ENCODE measurements at places on chromosomes 3 and 15. TPM values are rescaled to one million over a fixed set of nuclear protein-coding genes. Genes with fewer than 3 reads are reported as not detected.

DNA sequence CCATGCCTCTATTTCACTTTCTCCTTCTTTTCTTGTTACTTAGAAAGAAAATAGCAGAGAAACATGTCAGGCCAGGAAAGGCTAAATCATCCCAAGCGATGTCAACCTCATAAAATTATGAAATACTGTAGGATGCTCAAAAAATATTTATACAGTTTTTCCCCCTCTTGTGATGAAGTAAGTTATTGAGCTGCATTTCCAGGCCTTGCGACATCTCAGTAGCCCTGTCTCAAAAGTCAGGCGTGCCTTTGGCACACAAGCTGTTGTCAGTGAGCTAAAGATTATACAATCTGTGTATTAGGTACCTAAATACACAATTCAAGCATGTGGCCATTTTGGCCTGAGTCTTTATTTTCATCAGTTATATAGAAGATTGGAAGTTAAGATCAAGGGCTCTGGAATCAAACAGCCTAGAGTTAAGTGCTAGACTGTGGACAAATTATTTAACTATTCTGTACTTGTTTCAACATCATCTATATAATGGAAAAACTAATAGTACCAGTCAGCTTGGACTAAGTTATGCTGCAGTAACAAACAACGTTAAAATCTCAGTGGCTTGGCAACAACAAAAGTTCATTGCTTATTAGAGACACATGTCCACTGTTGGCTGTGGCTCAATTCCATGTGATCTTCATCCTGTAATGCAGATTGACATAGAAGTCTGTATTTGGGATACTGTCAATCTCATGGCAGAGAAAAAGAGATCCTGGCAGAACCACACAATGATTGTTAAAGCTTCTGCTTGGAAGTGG lies 406.4 kb upstream of the PROK2 start:
- no peak for DNase-seq

Gene ILDR1
- total RNA-seq, result 27.6 TPM

GRCh38 chr3:170477395-170477794 lies 58.7 kb downstream of the CLDN11 start:
- no peak for DNase-seq

- no peak for DNase-seq
Measured at GRCh38 chr3:16900779-16901440, 16.2 kb downstream of the PLCL2 start.

- no peak for DNase-seq
Measured at GRCh38 chr3:156687023-156687422, 12.6 kb downstream of the TIPARP start.

Gene ZNF35
- 7.1 TPM for total RNA-seq

Gene HCN4
- 0.12 TPM for total RNA-seq

Gene CNTN6
- not detected for total RNA-seq

Gene CSK
- total RNA-seq, result 84.8 TPM

GRCh38 chr3:112980080-112980479 lies 5.2 kb upstream of the CD200R1 start:
- no peak for DNase-seq

Gene LNP1
- total RNA-seq, result 1.1 TPM

DNA sequence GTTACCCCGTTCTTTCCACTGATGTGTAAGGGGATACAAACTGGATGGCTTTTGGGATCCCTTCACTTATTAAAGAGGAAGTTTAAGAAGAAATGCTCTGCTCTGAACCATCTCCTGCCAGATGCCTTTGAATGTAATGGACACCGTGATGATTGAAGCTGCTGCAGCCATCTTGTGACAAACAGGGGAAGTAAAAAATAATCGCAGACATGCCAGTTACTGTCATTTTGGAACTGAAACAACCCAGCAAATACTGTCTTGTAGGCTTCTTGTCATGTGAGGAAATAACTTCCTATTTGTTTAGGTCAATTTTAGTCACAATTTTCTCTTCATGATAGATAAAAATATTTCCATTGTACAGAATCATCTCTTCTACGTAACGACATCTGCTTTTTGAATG lies 224.0 kb downstream of the CHL1 start:
- no peak for DNase-seq

Gene COL7A1
- 5.7 TPM for total RNA-seq

DNA sequence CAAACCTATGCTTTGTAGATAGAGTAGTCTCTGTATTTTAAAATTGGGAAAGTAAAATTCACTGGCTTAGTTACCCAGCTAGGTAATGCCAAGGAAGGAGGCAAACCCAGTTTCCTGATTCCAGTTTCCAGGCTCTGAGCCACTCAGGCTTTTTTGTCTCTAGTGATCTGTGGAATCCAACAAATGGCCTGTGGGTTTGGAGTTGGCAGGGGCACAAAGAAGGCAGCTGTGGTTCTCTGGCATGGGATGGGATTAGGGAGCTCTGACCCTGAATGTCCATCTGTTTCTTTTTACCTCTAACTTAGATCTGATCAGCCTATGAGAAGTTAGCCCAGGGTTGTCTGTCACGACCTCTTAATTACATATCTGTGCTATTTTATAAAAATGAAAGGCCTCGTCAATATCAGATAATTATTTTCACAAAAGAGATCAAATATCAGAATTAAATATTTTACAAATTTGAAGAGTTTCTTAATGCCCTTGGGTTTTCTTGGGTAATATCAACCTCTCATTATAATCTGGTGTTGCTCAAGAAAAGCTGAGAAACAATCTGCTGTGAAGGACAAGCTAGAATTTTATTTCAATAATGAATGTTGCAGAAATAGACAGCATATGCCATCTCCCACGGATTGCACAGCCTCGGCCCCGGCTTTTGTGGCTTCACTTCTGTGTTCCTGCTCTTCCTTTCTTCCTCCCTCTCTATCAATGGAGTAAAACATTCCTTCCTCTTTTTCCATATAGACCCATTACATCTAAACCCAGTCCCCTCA lies 63.7 kb upstream of the DAZL start:
- DNase-seq, result no peak

Gene DIS3L
- 20.1 TPM for total RNA-seq

GRCh38 chr3:177105623-177106022 lies 91.7 kb downstream of the TBL1XR1 start:
- no peak for DNase-seq

DNA sequence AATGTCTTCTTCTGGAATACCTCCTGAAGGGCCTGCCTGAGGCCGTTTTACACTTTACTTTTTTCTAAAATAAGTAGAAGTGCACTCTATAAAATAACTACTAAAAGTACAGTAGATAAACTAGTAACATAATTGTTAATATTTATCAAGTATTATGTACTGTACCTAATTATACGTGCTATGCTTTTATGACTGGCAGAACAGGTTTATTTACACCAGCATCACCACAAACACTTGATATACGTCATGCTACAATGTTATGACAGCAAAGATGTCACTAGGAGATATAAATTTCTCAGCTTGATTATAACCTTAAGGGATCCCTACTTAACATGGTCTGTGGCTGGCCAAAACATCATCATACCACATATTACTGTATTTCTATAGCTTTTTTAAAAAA lies 29.4 kb downstream of the DLG1 start:
- no peak for DNase-seq

Gene PLA2G4D
- 0.18 TPM for total RNA-seq

- DNase-seq, result no peak
Measured at GRCh38 chr15:59281699-59282098, 75.1 kb downstream of the LDHAL6B start.

Gene GP9
- 0.39 TPM for total RNA-seq

- no peak for DNase-seq
Measured at GRCh38 chr15:99645951-99646350, 80.2 kb downstream of the MEF2A start.

DNA sequence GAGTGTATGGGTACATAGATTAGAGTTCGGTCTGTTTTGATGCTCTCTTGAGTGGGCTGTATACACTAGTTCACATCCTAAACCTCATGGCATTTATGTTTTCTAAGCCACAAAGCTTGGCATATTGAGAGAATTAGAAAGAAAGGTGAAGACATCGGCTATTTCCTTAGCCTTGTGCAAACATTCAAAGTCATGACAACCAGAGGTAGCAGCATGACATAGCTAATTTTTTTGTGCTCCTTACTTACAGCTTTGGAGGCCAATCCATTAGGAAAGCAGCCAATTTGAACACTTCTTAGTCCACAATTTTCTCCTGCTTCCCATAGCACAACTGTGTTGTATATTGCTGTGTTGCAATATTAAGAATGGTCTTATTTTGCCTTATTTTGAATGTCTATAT lies 21.5 kb upstream of the AADAC start:
- no peak for DNase-seq

DNA sequence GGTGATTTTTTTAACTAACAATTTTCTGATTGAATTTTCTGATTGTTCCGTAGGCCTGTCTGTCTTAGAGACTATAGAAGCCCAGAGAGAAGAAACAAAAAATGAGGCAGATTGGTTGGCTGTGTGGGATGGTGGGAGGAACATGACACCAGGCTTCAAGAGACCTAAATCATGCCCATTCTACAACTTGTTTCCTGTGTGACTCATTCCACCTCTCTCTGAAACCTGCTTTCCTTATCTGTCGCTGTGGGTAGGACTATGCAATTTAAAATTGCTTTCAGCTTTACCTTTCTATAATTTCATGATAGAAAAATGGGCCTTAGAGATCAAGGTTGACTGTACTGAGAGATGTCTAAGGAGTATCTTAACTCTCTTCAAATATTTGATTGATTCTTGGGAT lies 44.5 kb downstream of the OXNAD1 start:
- DNase-seq, result no peak

DNA sequence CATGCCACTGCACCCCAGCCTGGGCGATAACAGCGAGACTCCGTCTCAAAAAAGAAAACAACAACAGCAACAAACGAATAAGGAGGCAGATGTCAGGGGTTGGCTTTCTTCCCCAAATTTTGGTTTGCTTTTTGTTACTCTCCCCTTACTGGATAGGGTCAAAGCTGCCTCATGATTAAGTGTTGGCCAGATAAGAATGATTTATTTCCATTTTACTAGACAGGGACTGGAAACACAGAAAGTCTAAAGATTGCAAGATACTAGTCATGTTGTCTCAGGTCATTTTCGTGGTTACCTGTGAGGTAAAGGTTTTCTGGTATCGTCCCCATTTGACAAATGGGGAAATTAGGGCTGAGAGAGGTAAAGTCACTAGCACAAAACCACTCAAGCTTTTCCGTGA lies 18.6 kb upstream of the ETV5 start:
- DNase-seq, result no peak

DNA sequence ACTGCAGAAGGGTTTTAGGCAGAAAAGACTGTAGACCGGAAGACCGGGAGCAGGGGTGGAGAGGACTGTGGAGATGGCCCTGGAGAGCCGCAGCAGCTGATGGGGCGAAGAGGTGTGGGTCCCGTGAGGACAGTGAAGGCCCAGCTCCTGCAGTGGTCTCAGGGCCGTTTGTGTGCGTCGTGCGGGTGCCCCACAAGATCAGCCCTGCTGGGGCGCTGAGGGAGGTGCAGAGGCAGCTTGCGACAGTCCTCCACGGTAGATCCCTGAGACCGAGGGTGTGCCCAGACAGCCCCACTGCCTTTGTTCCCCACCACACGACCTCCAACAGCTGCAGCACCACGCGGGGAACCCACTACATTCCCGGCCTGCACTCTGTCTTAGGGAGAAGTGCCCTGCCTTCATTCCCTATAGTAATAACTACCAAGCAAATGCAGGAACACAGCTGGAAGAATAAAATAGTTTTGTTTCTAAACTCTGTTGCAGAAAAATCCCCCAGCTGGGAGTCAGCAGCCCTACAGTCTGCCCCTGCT lies 19.0 kb upstream of the CRABP1 start:
- DNase-seq, result no peak

DNA sequence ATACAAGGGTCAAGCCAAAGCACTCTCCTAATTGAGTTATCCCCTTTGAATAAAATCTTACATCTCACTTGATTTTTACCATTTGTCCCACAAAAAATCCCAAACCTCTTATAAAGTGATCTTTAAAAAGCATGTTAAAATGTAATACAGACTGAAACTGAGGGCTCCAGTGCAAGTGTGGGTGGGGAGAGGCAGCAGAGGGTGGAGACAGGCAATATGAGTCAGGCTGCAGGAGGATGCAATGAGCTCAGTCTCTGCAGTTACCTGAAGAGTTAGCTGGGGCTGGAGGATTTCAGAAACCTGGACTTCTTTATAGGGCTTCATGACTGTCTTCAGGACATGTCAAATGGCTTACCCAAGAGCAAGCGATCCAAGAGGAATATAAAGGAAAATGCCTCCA lies 14.2 kb upstream of the COLQ start:
- DNase-seq, result no peak

- DNase-seq, result no peak
Measured at GRCh38 chr3:143216709-143217182, 97.2 kb downstream of the CHST2 start.

Gene CPNE9
- not detected for total RNA-seq

Gene PATL2
- total RNA-seq, result 4.5 TPM

GRCh38 chr3:144496141-144496835 lies 524.7 kb downstream of the DIPK2A start:
- no peak for DNase-seq

GRCh38 chr3:14455571-14456317 lies 53.3 kb downstream of the SLC6A6 start:
- DNase-seq, result no peak

GRCh38 chr3:29436612-29437323 lies 155.9 kb downstream of the RBMS3 start:
- DNase-seq, result no peak

DNA sequence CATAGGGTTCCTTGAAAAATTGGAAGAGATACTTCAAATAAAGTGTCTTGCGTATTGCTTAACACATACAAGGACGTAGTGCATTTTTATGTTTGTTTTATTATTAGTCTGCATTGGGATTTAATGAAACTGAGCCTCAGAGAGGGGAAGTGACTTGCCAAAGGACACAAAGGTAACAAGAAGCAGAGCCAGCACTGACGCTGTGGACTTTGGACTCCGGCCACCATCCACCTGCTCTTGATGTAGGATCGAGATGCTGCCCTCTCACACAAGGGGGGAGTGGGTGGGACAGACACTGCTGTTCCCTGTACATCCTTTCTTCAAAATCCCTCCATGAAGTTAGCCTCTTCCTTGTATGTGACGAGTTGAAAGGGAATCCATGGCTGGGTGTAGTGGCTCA lies 435.4 kb upstream of the RGMA start:
- DNase-seq, result no peak

Gene NPRL2
- total RNA-seq, result 23.5 TPM

- DNase-seq, result no peak
Measured at GRCh38 chr3:122559906-122560305, 4.2 kb downstream of the PARP9 start.

GRCh38 chr3:3800685-3801493 lies 1.7 kb downstream of the LRRN1 start:
- no peak for DNase-seq

DNA sequence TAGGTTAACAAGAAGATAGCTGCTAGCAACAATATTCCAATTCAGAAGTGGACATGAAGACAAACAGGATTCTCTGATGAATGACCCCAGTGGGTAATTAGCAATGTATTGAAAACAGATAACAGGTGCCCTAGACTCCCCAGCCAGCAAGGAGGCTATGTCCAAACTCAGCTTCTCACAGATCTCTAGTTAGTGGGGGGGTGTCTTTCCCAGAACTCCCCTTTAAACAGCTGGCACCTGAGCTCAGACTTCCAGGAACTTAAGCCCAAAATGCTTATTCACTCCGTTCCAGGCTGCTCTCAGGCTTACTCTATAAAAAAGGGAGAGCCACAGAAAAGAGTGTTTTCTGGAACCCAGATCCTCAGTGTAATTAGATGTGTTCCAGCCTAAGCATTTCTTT lies 423.0 kb upstream of the THBS1 start:
- no peak for DNase-seq
